Activated CD4-positive, alpha-beta T cell treated with anti-CD3 and anti-CD28 coated beads, Interleukin-2, amount 10 ng/mL, durations not matched to agents 24 days and 14 days (primary cell): ENCODE measurements at places on chromosomes 5 and 9.
A peak's percentile ranks its signal among the peaks of the same experiment; 100 is the strongest.

- DNase-seq: peak; percentile 91
Measured at GRCh38 chr5:127072861-127073846, at the start of gene C5orf63. Gene C5orf63, minus strand, starts transcription at chr5:127073502. Its CDS starts 14,507 bp downstream, at chr5:127058995.

- peak; percentile 81 for DNase-seq
Measured at GRCh38 chr5:77086689-77087483, at the start of gene ZBED3. Gene ZBED3, minus strand, starts transcription at chr5:77087285. Its CDS starts 9,407 bp downstream, at chr5:77077878.

GRCh38 chr5:50730336-50730735 lies 63.9 kb downstream of the PARP8 start:
- DNase-seq: no peak

DNA sequence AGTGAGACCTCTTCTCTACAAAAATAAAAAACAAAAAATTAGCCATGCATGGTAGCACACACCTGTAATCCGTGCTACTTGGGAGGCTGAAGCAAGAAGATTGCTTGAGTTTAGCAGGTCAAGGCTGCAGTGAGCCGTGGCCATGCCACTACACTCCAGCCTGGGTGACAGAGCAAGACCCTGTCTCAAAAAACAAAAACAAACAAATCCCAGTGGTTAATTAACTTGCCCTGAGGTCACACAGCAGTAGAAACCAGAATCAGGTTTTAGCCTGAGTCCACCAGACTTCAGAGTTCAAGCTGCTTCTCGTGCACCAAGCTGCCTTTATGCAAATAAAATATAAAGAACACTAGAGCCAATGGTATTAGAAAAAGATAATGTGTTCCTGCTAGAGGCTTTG lies 169.7 kb downstream of the GOLPH3 start:
- no peak for DNase-seq
